Esophagus mucosa (tissue), 1 donor: ENCODE measurements at places on chromosomes 5 and 9. TPM values are rescaled to one million over a fixed set of nuclear protein-coding genes. Genes with fewer than 3 reads are reported as not detected.

DNA sequence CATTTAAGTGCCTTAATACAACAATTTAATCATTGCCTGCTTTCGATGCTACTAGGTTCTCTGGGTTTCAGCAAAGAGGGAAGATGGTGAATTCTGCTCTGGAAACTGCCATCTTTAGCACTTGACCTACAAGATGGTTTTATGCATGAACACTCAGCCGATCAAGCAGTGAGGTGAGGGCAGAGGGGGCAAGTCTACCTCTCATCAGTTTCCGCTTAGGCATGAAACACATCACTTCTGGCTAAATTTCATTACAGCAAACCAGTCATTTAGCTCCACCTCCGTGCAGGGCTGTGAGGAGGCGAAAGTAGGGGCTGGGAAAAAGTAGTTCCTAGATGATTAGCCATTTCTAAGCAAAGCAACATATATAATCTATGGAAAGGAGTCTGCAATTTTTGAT is 1018.0 kb downstream of the CDH18 start:
- ATAC-seq: no peak

DNA sequence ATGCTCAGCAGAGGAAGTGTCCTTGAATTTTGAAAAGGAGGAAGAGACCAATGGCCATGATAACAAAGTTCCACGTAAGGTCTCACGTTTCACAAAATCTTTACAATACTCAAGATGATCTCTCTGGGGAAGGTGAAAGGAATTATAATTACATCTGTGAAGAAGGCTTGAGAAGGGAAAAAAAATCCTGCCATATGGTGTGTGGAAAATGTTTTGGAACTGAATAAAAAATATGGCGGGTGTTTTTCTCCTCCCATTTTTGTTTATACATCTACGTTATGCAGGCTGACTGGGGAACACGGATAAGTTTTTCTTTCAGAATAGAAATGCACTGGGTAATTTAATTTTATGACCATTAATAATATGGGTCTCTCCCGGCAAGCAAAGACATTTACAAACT is 425.6 kb upstream of the BRINP1 start:
- ATAC-seq: no peak

- ATAC-seq: no peak
Measured at GRCh38 chr5:52682492-52682891, 105.2 kb upstream of the ITGA1 start.

- ATAC-seq: no peak
Measured at GRCh38 chr5:2883771-2884170, 132.3 kb upstream of the IRX2 start.

DNA sequence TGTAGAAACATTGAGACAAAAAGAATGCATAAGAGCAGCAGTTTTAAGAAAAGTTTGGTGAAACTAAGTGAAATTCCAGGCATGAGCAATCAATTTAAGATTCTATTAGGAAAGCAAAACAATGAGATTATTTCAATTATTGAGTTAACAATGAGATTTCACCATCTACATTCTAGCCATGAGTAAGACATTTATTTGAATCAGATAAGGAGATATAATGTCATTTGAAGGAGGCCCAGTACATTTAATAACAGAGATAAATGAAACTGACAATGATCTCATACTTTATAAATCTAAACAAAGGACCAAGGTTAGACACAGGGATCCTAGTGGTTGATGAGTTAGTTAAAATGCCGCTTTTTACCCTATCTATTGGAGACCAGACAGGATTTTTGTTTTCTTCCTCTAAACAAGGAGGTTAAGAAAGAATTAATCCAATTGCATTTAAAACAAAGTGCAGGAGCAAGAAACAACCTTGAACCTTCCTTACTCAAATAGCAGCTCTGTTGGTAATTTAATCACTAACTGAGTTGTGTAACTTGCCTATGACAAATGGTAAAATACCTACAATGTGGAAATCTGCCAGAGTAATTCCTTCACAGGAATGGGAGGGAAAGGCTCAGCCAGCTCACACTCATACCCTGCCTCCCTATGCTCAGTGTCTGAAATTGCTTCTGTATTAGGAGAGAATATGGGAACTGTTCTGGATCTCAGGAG is 103.5 kb upstream of the NR3C1 start:
- peak; percentile 88 for ATAC-seq

DNA sequence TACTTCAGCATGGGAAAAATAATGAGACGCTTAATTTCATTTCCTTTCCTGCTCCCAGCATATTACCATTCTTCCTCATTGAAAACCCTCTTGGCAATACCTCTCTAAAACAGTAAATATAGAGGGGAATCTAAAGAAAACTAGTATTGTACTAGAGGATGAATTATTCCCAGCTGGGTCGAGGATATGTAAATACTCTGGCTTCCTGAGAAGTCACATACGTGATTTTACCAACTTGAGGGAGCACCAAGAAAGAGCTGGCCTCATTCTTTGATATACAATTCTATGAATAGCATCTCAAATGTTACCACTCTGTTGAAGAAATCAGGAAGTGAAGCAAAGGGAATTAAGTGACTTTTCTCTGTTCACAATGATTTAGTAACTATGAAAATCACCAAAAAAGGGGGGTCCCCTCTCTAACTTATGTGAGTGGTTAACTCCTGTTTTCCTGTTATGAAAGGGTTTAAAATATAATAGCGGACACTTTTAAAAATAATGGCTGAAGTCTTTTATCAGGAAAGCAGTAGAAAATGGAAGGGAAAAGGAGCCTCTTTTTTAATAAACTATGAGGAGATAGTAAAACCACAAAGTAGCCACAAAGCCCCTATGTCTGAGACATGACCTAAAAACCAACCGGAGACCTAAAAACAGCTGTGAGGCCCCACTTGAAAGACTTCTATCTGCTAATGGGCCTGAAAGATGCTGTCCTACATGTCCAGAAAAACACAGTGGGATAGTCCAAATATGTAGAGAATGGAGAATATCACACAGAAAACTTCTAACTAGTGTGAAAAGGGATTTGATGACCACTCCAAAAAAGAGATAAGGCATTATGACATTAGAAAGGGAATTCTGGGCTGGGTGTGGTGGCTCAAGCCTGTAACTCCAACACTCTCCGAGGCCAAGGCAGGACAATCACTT is 42.6 kb downstream of the LPAR1 start:
- no peak for ATAC-seq

GRCh38 chr9:37486616-37487548 is 1.1 kb downstream of the POLR1E start:
- peak; percentile 55 for ATAC-seq

DNA sequence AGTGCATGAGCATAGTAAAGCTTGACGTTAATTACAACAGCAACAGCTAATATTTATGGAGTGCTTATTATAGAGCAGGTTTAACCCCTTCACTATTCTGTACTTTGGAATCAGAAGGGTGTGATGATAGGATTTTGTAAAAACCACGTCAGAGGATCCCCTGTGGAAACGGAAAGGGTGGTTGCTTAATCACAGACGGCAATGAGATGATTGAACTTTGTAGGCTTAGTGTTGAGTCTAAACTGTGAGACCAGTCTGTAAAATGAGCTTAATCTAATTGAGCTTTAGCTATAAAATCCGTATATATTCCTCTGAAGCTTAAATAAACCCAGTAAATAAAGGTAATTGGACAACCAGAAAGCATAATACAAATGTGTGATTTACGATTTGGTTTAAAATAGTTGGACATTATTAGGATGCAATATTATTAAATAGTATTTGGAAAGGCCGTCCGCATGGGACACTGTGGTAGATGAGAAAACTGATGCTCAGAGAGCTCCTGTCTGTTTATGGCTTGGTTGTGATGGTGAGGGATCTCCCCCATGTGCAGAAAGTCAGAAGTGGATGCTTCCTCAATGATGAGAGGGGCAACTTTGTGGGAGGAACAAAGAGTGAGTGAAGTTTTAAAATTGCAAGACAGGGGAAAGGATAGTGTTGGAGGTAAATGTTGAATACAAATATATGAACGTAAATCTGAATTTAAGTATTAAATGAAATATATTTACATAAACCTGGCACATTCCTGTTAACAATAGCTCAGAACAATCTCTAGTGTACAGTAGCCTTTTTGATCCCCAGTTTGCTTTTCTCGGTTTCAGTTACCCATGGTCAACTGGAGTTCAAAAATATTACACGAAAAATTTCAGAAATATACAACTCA is 23.4 kb upstream of the SCGB3A2 start:
- no peak for ATAC-seq

Gene AMACR
- total RNA-seq: 13.5 TPM

GRCh38 chr9:134325096-134325812 is 1.0 kb upstream of the RXRA start:
- ATAC-seq: peak; percentile 20

Gene PNPLA7
- 1.0 TPM for total RNA-seq

DNA sequence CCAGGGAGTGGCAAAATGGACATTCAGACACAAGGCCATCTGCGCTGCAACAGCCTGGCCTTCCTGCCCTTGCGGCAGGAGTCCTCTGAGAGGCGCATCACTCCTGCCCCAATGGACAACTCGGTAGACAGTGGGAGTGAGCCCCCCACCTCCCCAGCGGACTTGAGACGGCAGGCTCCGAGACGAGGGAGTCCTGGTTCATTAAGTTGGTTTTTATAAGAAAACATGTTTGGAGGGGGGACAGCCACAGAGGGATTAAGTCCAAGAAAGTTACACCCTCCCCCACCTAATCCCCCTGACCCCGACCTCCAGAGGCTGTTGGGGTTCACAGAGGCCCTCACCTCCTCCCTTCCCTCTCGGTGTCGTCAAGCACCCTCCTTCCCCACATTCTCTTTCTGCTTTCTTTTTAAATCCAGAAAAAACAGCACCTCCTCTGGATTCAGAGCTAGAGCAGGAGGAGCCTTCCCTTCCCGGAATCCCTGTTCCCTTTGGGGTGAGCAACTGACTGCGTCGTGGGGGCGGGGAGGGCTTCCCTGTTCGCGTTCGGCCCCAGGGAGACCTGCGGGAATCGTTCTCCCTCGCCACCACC is 1.8 kb upstream of the EGR1 start:
- ATAC-seq: no peak

Gene SKP1
- total RNA-seq: 206 TPM

Gene ATP10B
- 12.1 TPM for total RNA-seq

GRCh38 chr9:133677126-133678010 is 41.2 kb downstream of the DBH start:
- no peak for ATAC-seq

Gene TAF1L
- not detected for total RNA-seq

Gene ARID3C
- total RNA-seq: not detected

GRCh38 chr5:163695830-163696578 is 190.6 kb downstream of the MAT2B start:
- ATAC-seq: peak; percentile 66

Gene SHISAL2B
- not detected for total RNA-seq

GRCh38 chr9:20496328-20496727 is 126.0 kb downstream of the MLLT3 start:
- ATAC-seq: no peak

DNA sequence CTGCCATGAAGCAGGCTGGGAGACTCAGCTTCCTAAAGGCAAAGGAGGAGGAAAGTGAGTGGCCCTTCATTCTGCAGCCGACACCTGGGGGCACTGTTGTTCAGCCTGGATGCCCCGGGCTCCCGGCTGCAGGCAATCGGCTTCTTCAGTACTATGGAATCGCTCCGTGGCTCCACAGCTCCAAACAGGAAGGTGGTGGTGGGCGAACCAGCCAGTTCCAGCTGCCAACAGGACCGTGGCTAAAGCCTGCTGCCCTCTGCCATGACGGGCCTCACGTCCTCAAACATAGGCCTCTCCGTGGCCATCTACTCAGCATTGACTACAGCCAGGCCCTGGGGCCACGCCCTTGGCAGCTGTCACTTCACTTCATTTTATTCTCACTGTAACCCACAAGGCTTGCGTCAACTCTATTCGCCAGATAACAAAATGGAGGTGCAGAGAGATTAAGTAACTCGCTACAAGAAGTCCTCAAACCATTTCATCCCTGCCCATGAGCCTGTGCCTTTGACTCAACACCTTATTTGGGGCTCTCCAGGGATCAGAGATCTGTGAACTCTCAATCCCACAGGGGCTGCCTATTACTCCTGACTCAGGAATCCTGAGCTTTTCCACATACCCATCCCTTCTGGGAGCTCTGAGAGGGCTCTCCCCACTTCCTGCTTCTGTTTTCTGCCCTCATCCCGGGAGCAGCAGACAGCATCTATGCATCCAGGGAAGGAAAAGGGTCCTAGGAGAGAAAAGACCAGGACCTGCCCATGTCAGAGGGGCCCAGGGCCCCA is 38.0 kb downstream of the PAX5 start:
- ATAC-seq: peak; percentile 55

Gene CCDC192
- total RNA-seq: not detected

Gene FCN2
- total RNA-seq: 0.16 TPM

- ATAC-seq: no peak
Measured at GRCh38 chr5:135823881-135824280, 10.6 kb upstream of the SLC25A48 start.

Gene SPAG8
- total RNA-seq: 0.20 TPM

Gene TNFSF8
- total RNA-seq: 0.20 TPM

Gene SLC45A2
- total RNA-seq: not detected
